Activated CD4-positive, alpha-beta T cell treated with anti-CD3 and anti-CD28 coated beads for 4 hours (primary cell): ENCODE measurements at places on chromosomes 7 and 10.

- no peak for DNase-seq
These were observed 75.2 kb upstream of the DUSP5 start for GRCh38 chr10:110422548-110422947.

GRCh38 chr7:44074349-44074695, 8.0 kb downstream of the POLM start:
- DNase-seq: no peak

DNA sequence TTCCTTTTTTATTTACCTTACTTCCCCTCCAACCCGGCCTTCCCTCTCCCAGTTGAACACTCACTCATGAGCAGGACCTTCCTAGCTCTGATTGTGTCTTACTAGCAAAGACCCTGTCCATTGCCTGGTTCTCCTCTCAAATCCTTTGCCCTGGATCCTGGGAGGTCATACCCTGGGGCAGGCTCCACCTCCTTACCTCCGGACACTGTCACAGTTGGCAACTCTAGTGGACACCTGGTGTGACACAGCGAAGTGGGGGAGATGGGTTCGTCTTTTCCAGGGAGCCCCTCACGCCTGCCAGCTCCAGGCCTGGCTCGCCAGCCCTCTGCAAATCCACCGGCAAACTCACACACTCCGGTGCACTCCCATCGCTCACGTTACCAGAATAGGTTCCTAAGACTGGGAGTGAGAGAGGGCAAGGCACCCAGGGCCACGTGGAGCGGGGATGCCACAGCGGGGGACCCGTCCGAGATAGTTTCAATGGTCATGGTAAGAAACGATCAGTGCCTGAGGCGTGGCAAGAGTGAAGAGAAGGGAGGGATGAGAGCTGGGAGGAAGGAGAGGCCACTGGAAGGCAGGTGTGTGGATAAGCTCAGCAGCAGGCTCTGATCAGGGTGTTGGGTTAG, 30.9 kb upstream of the TMEM72 start:
- no peak for DNase-seq

GRCh38 chr10:3272300-3272699, 99.7 kb upstream of the PITRM1 start:
- no peak for DNase-seq

- DNase-seq: no peak
These were observed 33.5 kb downstream of the PROSER2 start for GRCh38 chr10:11856678-11857077.

GRCh38 chr7:150957133-150958020, 20.7 kb downstream of the KCNH2 start:
- no peak for DNase-seq
